ENCODE measurements at places on chromosomes 3 and 15.

DNA sequence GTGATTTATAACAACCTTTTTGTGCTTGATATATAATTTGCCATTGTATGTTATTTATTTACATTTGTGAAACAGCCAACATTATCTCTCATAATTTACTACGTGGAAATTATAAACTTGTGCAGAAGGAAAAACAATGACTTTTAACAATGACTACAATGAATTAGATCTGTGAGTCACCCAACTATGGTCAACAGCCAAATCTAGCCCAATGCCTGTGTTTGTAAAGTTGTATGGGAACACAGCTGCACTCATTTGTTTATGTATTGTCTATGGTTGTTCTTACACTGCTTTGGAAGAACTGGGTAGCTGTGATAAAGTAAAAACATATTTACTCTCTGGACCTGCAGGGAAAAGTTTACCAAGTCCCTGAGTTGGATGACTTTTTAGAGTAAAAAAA, 110.4 kb downstream of the OTOL1 start:
- peak; percentile 4 for DNase-seq

- DNase-seq: no peak
Observed at GRCh38 chr3:123396171-123397049, 52.5 kb downstream of the ADCY5 start.

GRCh38 chr3:60798456-60798855, 452.8 kb downstream of the FHIT start:
- no peak for DNase-seq

DNA sequence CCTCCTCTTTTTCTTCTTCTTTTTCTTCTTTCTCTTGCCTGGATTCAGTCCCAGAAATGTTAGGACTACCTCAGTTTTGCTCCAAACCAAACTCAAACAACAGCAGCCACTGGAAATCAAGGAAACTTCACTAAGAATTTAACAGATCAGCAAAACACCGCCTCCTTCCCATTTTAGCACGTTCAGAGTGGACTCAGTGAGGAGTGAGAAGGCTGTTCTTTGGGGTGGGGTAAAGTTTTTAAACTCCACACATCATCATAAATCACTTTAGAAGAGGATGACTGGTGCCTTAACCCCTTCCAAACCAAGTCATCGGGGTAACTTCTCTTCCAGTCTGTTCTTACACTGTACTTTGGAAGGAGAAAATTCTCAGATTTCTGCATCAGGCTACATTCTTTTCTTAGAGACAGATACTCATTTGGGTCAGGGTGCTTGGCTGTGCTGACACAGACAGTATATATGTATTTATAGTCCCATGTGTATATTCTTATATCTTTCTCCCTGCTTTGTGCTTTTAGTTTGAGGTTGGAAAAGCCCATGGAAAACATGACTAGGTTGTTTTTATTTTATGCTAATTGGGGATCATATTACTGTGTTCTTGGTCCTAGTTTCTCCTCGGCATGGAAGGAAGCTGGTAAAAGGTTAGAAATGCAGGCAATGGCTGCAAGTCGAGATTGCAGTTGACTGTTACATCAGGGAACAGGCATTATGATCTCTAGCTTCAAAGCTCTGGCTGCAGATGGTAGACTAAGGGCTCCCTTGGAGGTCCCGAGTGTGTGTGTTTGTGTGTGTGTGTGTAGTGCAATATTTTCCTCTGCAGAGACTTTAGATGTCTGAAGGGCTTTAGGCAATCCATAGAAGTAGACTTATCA, at the start of gene CCDC80:
CCDC80 (minus strand) TSS at position 214 of the 872 bp plus-strand sequence. CDS start 1,238 bp downstream, outside the sequence.
- DNase-seq: peak; percentile 92

- DNase-seq: no peak
Observed at GRCh38 chr3:167146911-167147310, 233.2 kb downstream of the ZBBX start.

DNA sequence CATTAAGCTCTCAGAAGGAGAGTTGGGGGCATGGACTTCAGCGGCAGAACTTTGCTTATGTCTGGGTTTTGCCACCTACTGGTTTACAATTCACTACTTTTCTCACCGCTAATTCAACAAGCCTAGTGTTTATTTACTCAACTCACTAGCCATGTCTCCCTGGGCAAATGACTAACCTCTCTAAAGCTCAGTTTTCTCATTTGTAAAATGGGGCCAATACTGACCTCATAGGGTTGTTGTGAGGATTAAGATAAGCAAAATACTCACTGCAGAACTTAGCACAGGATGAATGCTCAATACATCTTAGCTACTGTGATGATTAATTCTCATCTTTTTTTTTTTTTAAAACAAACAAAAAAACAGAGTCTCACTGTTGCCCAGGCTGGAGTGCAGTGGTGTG, 106.3 kb downstream of the CADPS start:
- DNase-seq: no peak

DNA sequence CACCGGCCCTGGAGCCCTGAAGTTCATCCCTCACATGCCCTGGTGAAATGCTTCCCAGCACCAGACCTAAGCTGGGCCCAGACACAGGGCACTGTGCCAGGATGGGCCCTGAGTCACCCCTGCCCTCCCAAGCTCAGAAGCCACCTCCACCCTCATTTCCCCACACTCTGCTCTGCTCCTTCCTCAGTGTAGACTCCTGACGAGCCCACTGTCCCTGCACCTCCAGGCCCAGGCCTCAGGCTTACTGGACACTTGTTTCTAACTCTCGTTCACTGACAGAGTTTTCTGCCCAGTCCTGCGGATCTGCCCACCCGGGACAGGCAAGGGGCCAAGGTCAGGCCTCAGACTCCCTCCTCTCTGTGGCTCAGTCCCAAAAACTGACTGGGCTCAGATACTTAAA, 112.6 kb upstream of the RNF7 start:
- no peak for DNase-seq

GRCh38 chr3:117278424-117279190, 569.0 kb downstream of the TUSC7 start:
- peak; percentile 37 for DNase-seq

GRCh38 chr3:73530022-73530396, 94.7 kb downstream of the PDZRN3 start:
- DNase-seq: no peak

GRCh38 chr3:124886168-124887056, 753 bp downstream of the ITGB5 start:
- peak; percentile 56 for DNase-seq

GRCh38 chr3:123706871-123707270, 122.0 kb upstream of the HACD2 start:
- no peak for DNase-seq

DNA sequence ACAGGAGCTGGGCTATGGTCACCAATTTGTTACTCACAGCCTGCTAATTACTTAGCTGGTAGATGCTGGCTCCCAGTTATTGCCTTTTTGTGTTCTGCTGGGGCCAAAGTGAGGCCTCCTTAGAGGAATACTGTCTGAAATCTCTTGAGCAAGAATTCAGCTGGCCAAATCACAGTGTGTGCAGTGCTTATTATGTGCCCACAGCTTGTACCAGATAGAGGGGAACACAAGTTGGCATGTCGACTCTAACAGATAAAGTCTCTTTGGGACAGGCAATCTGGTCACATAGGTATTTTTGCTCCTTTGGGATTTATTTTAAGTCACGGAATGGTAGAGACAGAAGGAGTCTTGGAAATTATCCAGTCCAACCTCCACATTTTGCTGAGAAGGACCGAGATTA, 6.3 kb upstream of the TMEM212 start:
- no peak for DNase-seq

DNA sequence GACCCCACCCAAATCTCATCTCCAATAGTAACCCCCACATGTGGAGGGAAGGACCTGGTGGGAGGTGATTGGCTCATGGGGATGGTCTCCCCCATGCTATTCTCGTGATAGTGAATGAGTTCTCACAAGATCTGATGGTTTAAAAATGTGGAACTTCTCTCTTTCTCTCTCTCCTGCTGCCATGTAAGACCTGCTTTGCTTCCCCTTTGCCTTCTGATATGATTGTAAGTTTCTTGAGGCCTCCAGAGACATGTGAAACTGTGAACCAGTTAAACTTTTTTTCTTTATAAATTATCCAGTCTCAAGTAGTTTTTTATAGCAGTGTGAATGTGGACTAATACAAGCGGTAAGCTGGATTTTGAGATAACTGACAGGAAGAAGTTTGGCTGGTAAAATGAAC, 60.3 kb upstream of the MBNL1 start:
- DNase-seq: no peak

DNA sequence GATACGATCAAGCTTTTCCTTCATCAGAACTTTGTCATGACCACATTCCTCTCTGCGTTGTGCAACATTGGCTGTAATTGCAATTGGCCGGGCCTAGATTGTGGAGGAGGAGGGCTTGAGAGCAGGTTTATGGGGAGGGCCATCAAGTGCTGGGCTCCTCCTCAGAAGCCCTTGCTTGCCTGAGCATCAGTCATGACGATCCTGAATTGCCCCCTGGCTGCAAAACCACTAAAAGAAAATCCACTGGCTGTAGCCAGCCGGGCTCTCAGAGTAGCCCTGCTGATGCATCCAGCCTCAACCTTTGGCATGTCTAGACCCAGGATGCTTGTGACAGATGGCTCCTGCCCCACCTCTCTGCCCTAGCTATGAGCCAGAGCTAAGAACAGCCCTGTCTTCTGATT, 13.4 kb upstream of the TRH start:
- DNase-seq: no peak

- peak; percentile 82 for DNase-seq
Observed at GRCh38 chr3:51637941-51638471, 33.0 kb upstream of the TEX264 start.

- no peak for DNase-seq
Observed at GRCh38 chr3:46524832-46525231, 27.1 kb downstream of the RTP3 start.

- no peak for DNase-seq
Observed at GRCh38 chr15:31004220-31004733, 12.8 kb upstream of the MTMR10 start.

DNA sequence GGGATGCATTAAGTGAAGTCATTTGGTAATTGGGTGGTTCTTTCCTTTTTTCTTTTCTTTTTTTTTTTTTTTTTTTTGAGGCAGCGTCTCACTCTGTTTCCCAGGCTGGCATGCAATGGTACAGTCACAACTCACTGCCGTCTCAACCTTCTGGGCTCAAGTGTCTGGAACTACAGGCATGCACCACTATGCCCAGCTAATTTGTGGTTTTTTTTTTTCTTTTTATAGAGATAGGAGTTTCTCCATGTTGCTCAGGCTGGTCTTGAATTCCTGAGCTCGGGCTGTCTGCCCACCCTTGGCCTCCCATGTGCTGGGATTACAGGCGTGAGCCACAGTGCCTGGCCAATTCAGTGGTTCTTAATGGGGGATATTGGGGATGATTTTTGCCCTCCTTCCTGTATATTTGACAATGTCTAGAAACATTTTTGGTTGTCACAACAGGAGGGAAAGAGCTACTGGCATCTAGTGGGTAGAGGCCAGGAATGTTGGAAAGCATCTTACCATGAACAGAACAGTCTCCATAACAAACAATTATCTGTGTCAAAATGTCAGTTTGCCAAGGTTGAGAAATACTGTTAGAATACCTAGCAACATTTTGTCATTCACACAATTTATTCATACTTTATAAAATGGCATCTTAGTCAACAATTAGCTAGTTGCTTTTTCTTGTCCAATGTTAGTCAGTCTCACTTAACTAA, 79.4 kb upstream of the CNTN3 start:
- DNase-seq: no peak

GRCh38 chr3:186022931-186023330, 85.1 kb upstream of the TRA2B start:
- no peak for DNase-seq

DNA sequence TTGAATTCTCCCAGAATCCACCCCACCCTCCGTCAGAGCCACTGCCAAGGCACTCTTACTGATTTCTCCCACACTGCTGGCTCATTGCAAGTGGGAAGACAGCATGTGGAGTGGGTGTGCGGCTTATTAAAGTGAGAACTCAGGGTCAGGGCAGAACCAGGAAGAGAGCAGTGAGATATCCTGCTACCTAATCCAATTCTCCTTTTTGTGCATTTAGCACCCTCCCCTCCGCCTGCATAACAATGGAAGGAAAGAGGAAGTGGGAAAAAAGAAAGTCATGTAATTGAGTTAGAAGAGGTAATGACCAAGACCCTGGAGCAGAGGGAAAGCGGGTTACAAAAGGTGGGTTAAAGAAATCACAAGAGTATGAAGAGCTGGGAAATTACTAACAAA, 27.8 kb upstream of the PIK3CB start:
- DNase-seq: no peak

DNA sequence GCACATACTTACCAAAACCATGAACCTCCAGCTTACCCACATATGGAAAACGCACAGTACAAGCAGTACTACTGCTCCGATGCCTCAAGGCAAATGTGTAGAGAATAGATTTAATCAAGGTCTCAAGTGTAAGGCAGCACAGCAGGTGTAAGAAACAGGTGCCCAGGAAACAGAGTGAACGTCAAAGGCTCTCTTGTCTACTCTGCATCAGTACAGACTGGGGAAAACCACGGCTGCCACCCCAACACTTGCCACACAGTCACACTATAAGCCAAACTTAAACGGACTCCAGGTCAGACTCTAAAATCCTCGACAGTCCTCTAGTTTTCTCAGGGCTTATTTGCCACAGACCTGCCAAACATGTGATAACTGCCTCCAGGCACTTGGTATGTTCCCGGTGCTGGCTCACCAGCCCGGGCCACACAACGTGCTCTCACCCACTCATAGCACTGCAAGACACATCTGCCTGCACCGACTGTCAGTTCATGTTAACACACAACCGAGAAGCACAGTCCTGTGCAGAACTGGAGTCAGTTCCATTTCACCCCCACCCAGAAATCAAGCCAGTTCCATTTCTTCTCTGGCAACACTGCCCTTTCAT, 30.6 kb downstream of the ABCC5 start:
- DNase-seq: no peak

DNA sequence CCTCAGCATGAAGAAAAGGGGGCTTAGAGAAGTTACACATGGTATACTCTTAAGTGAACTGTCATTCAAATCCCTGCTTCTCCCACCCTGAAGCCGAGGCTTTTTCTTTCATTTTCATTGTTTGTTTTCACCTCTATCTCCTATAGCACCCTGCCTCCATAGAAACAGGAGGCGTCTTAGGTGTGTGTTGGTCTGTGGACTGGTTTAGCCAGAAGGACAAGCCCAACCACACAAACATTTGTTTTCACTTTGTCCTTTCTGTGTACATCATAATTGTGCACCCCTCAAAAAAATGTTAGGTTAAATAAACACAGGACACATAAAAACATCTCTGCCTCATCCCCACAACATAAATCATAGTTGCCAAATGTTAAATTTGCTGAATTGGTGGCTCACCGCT, 73.3 kb upstream of the UBE2E2 start:
- DNase-seq: no peak

- DNase-seq: no peak
Observed at GRCh38 chr3:126070146-126070545, 13.8 kb downstream of the SLC41A3 start.
